ENCODE measurements at places on chromosomes 13 and 19.

DNA sequence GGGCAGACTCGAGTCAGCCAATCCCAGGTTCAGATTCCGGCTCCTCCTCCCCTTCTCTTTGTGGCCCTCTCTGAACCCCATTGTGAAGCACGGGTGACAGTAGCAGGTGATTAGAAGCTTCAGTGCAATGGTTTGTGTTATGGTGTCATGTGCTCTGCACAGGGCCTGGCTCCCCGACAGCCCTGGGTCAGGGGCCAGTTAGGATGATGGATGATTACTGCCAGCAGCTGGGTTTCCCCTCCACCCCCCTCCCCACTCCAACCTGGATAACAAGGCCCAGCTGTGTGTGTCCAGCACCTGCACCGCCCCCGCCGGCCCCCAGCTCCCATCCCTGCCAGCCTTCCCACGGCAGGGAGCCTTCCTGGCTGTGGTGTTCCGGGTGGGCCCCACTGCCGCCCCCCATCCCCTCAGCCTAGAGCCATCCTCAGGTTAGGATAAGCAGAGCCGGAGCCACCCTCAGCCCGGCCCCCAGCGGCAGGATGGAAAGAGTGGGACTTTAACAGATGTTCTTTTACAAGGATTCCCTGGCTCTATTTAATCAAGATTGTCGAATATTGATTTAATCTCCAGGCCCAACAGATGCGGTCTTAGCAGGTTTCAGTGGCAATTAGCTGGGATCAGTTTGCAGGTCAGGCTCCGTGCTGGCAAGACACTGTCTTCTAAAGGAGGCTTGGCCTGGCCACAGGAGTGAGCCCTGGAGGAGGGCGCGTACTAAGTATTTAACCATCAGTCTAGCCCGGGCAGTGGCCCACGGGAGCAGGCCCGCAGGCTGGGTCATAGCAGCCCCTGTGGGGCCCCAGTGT is 156.2 kb downstream of the SIPA1L3 start:
- DNase-seq, result no peak

DNA sequence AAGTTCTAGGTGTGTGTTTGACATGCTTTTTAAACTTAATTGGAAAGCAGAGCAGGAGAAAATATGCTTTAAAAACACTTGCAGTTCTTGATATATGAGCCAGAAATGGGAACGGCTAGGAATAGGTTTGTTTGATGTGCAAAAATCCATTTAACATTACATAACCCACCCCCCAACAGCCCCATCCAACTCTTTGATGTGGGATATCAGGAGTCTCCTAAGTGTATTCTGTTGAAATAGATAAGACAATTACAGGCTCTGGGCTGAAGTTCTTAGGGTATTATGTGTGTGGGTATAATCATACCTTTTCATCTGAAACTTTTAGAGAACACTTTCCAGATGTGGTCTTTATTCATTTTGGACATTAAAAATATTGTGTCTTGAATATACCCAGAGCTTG is 240.4 kb upstream of the CSNK1A1L start:
- no peak for DNase-seq

GRCh38 chr19:1860042-1860775 is 3.2 kb downstream of the KLF16 start:
- peak; percentile 75 for DNase-seq

DNA sequence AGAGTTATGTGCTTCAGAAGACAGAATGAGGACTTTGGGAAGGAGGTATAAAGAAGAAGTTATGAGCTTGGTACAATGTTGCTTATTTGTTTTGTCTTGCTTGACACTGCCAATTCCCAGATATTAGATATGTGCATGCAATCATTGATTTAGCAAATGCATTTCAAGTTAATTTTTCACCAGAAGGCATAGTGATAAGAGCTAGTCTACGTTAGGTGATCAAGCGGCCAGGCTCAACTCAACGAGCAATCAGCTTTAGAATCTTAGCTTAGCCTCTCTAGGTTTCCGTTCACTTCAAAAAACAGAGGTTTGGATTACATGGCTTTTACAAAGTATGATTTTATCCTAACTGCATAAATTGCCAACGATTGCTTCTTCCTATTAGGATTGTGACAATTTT is 81.6 kb upstream of the POSTN start:
- no peak for DNase-seq

- DNase-seq, result no peak
These were observed 329.8 kb downstream of the MYO16 start for GRCh38 chr13:108959234-108959633.

- no peak for DNase-seq
These were observed 18.4 kb downstream of the NUMBL start for GRCh38 chr19:40672038-40672437.

GRCh38 chr19:49415102-49415809 is 8.0 kb downstream of the PTH2 start:
- DNase-seq, result no peak

GRCh38 chr13:111359237-111359915 is 38.9 kb downstream of the TEX29 start:
- no peak for DNase-seq

DNA sequence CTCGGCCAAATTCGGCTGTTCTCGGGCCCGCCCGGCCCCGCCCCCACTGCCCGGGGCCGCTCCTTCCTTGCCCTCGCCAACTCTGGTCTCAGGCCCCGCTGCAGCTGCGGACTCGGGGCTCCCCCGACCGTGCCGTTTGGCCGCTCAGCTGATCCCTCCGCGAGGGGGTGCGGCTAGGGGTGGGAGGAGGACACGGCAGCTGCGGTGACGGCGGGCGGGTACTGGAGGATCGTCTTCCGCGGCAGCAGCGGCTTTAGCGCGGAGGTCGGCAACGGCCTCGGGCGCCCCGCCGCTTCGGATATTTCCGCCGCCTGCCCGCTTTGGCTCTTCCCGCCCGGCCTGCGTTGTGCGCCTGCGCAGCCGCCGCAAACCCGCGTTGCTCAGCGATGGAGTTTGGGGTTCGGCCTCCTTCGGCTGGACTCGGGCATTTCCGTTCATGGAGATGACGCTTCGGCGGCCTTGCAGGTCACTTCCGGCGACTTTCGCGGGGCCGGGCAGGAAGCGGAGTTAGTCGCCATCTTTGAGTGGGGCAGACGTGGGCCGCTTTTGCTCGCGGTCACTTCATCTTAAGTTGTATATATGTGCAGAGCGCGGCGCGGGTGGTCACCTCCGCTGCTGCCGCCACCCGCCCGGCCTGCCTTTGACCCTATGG is 338 bp upstream of the UBE2M start:
- DNase-seq, result peak; percentile 98

GRCh38 chr13:70042193-70042592 is 65.4 kb upstream of the ATXN8OS start:
- DNase-seq, result no peak

GRCh38 chr13:103178986-103179943 is 113.0 kb upstream of the SLC10A2 start:
- no peak for DNase-seq

DNA sequence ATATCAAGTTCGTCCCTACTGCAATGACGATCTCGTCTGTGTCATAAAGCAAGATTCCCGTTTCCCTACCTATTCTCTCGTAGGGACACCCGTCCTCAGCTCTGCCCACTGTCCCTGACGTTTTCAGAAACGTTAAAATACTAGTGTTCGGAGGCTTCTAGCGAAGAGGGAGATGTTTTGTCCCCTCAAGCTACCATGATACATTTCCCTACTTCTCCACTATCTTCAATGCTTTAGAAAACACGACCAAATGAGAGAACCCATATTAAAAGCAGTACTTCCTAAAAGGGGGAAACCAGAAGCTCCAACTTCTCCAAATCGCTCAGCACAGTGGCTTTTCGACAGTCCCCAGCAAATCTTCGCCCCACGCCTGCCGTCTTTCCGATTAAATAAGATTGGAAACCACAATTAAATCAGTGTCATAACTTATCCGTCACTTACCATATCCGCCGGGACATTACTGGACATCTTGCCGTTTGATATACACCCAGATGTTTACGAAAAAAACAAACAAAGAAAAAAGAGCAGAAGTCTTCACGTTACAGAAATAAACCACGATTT is 1.3 kb downstream of the UBL3 start:
- DNase-seq, result no peak

- no peak for DNase-seq
These were observed 4.2 kb downstream of the GZMM start for GRCh38 chr19:547836-548720.

DNA sequence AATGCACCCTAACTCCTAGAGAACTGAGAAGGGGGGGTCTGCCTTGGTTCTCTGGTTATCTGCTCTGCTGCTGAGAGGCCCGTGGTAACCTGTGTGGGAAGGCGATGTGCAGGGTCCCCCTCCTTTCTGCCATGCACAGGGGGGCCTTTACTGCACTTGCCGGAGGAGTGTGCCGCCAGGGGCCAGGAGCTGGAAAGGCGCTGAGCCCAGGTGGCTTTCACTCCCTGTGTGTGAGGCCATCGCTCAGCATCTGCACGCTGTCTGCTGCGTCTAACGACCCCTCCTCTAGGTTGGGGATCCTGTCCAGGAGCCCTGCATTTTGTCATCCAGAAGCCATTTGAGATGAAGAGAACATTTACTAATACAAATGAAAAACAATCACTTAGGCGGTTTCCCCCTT is 37.0 kb upstream of the TEX29 start:
- no peak for DNase-seq

DNA sequence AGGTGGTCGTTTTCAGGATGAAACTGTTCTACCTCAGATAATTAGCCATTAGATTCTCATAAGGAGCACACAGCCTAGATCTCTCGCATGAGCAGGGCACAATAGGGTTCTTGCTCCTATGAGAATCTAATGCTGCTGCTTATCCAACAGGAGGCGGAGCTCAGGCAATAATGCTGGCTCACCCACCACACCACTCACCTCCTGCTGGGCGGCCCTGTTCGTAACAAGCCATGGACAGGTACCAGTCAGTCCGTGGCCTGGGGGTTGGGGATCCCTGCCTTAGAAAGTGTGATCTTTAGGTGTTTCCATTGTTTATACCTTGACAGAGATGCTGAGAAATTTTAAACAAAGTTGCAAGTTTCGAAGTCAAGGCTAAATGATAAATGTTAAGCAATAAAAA is 344.6 kb upstream of the HTR2A start:
- no peak for DNase-seq

DNA sequence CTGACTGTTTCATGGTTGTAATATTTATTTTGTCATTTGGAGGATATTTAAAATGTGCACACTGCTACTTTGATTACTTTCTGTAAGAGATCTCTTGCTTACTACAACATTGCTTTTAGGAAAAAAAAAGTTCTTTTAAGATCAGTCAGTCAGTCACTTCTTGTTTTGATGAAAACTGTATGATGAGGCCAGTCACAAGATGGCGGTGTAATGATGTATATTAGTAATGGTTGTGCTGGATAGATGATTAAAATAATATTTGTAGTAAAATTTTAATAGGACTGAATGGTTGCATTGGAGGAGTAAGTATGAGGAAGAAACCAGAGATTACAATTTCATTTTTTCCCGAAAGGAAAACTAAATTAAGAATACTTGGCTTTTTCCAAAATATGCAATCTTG is 2411.1 kb downstream of the PCDH9 start:
- no peak for DNase-seq

All from fibroblast of the conjunctiva (primary cell).